ENCODE measurements at places on chromosomes 2 and 18.

GRCh38 chr18:5601188-5601624, 57.4 kb upstream of the EPB41L3 start:
- no peak for DNase-seq

GRCh38 chr2:237257471-237257951, 156.5 kb downstream of the COL6A3 start:
- DNase-seq, result no peak

DNA sequence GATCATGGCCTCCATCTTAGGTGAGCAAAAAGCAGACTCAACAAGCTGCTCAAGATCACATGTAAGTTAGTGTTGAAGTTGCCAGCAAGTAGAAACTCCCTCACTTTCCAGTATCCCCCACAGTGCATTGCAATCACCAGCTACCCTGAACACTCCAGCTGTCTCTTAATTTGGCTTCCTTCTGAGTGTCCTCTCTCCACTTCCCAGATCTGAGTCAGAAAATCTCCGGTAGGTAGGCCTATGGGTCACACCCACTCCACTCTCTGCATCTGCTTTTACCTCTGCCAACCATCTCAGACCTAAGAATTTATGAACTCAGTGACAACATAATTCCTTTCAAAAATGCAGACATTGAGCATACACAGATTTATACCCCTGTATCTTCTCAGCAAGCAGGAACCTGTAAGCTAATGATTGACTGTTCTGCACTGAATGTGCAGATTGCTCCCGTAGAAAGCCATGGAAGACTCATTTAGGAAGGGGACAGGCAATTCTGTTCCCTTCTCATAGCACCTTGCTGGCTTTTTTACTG, 656.9 kb downstream of the EPHA4 start:
- DNase-seq, result no peak

- DNase-seq, result no peak
Observed at GRCh38 chr2:205868773-205869333, 186.6 kb downstream of the NRP2 start.

GRCh38 chr18:29196307-29196706, 1019.4 kb upstream of the CDH2 start:
- DNase-seq, result no peak

DNA sequence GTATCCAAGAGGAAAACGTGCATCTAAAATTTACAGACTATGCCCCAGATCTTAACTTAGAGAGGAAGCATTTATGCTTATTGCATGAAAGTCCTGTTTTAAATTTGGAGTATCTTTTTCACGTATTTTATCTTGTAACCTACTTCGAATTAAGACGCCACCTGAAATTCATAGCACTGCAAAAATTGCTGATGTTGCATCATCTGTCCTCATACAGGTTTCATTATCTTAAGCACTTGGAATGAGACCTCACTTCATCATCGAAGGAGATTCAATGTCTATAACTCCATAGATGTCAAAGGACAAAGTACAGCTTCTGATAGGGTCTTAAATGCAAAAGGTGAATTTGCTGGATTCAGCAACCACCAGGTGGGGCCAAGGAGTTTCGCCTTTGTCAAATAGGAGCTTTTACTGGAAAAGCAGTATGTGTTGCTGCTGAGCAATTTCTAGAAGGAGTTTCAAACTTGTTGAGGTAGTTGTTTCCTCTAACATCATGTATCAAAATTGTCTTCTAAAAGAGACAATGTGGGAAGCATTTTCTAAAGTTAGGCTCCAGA, 106.4 kb upstream of the CCDC85A start:
- no peak for DNase-seq

- DNase-seq, result no peak
Observed at GRCh38 chr2:26144031-26144430, 28.9 kb upstream of the GAREM2 start.

Measured in activated CD8-positive, alpha-beta memory T cell treated with anti-CD3 and anti-CD28 coated beads for 24 hours (primary cell).